ENCODE measurements at places on chromosomes 11 and 22. TPM values are rescaled to one million over a fixed set of nuclear protein-coding genes. Genes with fewer than 3 reads are reported as not detected.
A peak's percentile ranks its signal among the peaks of the same experiment; 100 is the strongest.

GRCh38 chr22:43376765-43377547 is 33.8 kb upstream of the SCUBE1 start:
- no peak for DNase-seq
- peaks cover 85% of the 10 kb centered on the region for H3K27me3 ChIP-seq
- H3K27ac ChIP-seq, result no peak overlapping the region
- no peaks in the 10 kb centered on the region for H3K4me1 ChIP-seq
- no peaks in the 10 kb centered on the region for H3K36me3 ChIP-seq

DNA sequence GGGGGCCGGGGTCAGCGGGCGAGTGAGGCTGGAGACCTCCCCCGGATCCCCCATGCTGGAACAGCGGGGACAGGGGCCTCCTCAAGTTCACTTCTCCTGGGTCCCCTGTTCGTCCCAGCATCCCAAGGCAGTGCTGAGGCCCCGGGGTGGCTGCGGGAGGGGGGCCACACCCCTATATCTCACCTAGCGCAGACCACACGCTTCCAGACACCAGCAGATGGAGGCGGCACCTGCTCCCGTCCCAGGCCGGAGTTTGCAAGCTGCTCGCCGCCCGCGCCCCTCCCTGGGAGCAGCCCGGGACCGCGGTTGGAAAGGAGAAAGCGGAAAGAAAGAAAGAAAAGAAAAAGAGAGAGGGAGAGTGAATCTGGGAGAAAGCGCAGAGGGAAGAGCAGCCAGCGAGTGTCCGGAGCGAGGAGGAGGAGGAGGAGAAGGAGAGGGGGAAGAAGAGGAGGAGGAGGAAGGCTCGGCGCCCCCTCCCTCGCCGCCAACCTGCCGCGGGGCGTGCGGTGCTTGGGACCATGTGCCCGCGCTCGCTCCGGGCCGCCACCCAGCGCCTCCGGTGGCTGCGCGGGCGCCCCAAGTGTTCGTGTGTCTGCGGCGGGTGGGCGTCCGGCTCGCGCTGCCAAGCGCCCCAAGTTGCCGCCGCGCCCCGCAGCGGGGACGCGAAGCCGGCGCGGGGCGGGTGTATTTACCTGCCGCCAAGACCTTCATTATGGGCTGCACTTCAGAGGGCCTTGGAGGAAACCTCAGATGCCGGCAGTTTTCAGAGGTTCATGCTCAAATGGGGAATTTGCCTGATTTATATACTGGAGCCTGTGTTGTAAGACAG is at the start of gene LIF:
Gene LIF (minus strand): TSS at position 775 of the 829 bp plus-strand sequence. CDS start 64 bp downstream, at position 711.
- no peaks in the 10 kb centered on the region for H3K27me3 ChIP-seq
- peak within 1 kb of the TSS; percentile 98 for H3K27ac ChIP-seq
- H3K4me1 ChIP-seq, result peaks cover 77% of the 10 kb centered on the region
- peak; percentile 71 for DNase-seq
- H3K36me3 ChIP-seq, result peaks cover 100% of the 10 kb centered on the region
- H3K4me3 ChIP-seq, result peak within 1 kb of the TSS; percentile 78

GRCh38 chr22:21984793-21985192 is 2.2 kb upstream of the TOP3B start:
- H3K4me3 ChIP-seq, result no peak overlapping the region
- peaks cover 16% of the 10 kb centered on the region for H3K36me3 ChIP-seq
- no peak for DNase-seq
- no peaks in the 10 kb centered on the region for H3K4me1 ChIP-seq

DNA sequence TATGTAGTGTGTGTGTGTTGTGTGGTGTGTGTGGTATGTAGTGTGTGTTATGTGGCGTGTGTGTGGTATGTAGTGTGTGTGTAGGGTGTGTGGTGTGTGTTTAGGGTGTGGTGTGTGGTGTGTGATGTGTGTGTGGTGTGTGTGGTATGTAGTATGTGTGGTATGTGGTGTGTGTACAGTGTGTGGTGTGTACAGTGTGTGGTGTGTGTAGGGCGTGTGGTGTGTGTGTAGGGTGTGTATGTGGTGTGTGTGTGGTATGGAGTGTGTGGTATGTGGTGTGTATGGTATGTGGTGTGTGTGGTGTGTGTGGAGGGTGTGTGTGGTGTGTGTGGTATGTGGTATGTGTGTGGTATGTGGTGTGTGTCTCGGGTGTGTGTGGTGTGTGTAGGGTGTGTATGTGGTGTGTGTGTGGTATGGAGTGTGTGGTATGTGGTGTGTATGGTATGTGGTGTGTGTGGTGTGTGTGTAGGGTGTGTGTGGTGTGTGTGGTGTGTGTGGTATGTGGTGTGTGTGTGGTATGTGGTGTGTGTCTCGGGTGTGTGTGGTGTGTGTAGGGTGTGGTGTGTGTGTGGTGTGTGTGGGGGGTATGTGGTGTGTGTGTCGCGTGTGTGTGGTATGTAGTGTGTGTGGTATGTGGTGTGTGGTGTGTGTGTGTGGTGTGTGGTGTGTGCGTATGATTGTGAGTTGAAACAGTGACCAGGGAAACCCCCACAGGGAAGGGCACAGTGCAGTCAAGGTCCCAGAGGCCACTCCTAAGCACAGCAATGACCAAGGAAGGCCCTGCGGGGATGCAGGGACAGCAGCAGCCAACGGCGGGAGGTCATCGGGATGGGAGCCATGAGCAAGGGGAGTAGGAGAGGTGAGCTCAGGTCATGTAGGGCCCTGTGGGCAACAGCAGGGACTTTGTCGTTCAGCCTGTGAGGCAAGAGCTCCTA is 2.9 kb upstream of the PPP6R2 start:
- peak; percentile 29 for DNase-seq
- H3K4me3 ChIP-seq, result no peak overlapping the region
- H3K27ac ChIP-seq, result no peak overlapping the region
- H3K4me1 ChIP-seq, result no peaks in the 10 kb centered on the region
- peaks cover 8% of the 10 kb centered on the region for H3K36me3 ChIP-seq
- no peaks in the 10 kb centered on the region for H3K27me3 ChIP-seq

PGA4 gene
- not detected for total RNA-seq
